ENCODE measurements at places on chromosomes 7 and 10.

GRCh38 chr7:27346531-27347275, 104.1 kb downstream of the EVX1 start:
- peak; percentile 17 for DNase-seq

- no peak for DNase-seq
Measured at GRCh38 chr7:42070068-42070467, 166.9 kb downstream of the GLI3 start.

DNA sequence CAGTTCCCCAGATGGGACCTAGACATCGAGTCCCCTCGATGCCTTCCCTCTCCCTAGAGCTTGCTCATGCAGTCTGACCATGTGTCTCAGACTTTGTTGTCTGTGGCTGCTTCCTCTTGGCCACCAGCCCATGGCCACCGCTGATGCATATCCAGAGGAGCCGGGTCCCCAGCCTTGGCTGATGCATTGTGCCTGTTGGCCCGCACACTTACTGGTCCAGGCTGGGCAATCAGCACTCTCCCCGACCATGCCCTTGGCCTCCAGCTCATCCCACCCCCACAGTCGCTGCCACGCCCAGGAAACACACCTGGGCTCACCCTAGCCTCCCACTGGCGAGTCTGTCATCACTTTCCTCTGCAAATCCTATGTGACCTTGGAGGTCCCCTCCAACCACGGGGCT, 10.1 kb downstream of the NPC1L1 start:
- DNase-seq, result no peak

DNA sequence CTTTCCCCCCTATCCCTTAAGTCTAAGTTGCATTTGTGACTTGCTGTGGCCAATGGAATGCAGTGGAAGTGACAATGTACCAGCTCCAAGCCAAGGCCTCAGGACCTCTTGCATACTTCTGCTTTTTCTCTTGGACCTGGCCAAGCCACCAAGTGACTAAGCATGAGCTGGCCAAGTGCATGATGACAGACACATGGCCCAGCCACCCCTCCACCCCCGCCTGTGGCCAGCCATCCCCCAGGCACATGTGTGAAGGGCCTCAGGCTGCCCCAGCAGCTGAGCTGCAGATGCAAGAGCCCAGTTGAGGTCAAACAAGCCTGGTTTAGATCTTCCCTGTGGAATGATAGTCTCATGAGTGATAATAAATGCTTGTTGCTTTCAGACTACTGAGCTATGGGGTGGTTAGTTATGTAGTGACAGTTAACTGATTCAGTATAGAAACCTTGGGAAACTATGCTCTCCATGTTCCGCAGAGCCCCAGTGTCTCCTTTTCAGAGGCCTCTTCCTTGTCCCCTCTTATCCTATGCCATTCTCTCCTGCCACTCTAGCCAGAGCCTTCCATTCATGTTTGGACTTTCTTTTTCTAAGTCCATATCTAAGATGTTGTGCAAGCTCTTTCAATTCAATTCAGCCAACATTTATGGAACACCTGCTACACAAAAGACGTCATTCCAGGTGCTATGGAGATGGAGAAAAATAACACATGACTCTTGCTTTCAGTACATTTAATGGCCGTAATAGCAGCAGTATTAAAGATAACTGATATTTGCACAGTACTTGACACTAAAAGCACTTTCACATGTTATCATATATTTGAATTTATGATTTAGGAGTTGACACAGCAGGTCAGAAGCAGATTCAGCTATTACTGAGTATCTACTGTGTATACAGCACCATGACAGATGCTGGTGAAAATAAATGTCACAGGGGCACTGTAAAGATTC, 55.5 kb upstream of the LOXL4 start:
- no peak for DNase-seq

DNA sequence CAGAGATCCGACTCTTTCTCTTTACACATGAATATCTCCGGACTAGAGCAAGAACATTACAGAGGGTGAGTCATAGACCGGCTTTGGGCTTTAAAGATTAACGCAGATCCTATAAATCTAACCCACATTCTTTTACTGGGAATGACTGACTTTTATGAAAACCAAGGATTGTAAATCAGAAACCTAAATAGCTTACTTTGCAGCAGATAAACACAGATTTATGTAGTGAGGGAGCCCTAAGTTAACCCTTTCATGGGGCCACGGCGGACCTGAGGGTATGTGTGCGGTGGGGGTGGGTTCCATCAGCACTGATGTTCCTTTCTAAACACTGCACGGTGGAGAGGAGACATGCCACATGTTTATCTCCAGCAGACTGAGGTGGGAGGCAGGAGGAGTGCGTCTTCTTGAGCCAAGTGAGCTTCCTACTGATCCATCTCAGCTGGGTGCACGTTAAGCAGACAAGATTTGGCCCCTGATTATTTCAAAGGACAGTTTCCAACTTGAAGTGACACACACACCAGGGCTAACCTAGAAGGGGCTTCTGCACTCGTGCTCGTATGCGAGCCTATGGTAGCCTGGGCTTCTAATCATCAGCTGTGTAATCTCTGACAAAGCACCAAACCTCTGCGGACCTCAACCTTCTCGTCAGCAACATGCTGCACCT, 127.6 kb downstream of the WDR11 start:
- peak; percentile 61 for DNase-seq

GRCh38 chr10:48309711-48310226, 3.3 kb downstream of the MAPK8 start:
- DNase-seq, result no peak

DNA sequence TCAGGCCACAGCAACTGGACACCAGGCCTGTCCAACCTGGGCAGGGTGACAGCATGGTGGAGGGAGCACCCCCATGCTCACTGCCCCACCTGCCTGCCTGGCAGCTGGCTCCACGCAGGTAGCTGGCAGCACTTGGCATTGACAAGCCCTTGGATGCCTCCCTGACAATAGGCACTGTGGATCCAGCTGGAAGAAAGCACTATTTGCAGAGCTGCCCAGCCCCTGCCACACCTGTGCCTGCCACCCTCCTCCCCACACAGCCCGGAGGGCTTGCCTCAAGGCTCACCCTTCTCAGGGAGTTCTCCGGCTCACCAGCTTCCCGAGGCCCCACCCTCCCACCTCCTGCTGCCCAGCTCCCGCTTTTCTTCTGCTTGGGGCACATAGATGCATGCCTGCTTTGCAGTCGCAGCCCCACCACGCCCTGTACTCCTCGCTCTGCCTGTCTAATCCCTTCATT, 160.1 kb downstream of the NEURL1 start:
- DNase-seq, result no peak

- peak; percentile 93 for DNase-seq
Measured at GRCh38 chr7:117019786-117020590, 66.7 kb downstream of the ST7 start.

GRCh38 chr7:95324431-95324830, at the start of gene PON1:
PON1 (minus strand) TSS chr7:95324532; CDS start chr7:95324475, 57 bp downstream.
- no peak for DNase-seq

- DNase-seq, result no peak
Measured at GRCh38 chr7:129640400-129640799, 28.9 kb downstream of the NRF1 start.

- no peak for DNase-seq
Measured at GRCh38 chr7:121985476-121986030, 112.6 kb downstream of the PTPRZ1 start.

DNA sequence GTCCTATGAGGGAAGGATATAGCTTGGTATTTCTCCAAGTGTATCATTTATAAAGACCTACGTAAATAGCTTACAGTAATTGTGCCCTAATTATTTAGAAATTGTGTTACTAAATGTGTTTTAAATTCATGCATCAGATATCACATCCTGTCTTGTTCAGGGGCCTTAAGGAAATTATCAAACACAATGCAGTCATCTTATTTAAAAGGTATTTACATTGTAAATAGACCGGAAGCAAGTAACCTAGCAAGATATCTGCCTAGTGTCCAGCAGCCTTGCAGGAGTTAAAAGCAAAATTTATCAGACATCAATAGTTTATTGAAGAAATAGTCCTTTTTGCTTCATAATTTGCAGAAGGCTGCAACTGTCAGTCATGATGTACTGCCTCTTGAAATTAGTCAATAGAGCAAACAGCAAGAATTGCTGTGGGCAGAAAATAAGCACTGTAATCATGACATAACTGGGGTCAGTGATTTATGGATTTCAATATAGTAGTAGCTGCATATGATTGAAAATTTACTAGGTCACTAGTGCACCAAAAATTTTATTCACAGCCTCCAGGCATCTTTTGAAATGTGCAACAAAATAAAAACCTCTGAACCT, 23.1 kb downstream of the GLRX3 start:
- DNase-seq, result no peak

DNA sequence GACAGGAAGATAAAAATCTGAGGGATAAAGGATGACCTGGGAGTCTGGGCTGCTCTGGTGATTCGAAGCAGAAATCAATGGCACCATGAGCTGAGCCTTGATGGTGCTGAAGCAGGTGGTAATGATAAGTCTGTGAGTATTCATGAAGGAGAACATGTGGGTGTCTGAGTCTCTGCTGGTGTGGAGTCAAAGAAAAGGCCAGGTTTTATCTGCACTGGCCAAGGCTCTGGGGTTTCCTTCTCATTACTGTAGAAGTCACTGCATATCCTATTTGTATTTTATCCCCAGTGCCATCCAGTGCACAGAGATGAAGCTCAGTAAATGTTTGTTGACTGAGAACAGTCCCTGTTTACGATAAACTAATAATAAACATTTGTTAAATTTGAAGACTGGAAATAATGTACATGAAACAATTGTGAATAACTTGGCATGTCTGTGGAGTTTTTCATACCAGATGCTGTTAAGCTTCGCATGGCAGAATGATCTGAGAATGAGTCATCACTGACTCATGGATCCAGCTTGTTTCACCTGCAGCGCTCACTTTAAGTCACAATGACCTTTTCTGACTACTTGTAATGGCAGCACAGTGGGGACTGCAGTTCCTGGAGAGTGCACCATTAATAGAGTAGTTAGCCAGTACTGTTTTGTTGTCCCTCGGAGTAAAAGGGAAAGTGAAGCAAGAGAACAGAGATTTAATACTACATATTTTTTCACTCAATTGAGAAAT, 538.5 kb downstream of the HTR7 start:
- peak; percentile 21 for DNase-seq

DNA sequence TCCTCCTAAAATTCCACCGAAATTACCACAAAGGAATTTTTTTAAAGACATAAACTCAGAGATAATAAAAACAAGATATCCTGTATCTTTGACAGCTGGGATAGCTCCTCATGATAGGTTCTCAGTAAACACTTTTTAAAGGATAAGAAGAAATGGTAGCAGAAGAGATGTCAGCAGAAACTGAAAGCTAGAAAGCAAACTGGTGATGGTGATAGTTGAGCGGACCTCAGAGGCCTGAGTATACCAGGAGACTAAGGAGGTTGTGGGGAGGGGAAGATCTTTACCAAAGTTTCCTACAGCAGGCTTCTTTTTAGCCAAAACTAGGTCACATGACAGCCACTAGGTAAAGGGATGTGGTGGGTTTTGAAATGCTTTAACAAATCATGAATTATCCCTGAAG, 22.5 kb downstream of the PCGF5 start:
- DNase-seq, result no peak

DNA sequence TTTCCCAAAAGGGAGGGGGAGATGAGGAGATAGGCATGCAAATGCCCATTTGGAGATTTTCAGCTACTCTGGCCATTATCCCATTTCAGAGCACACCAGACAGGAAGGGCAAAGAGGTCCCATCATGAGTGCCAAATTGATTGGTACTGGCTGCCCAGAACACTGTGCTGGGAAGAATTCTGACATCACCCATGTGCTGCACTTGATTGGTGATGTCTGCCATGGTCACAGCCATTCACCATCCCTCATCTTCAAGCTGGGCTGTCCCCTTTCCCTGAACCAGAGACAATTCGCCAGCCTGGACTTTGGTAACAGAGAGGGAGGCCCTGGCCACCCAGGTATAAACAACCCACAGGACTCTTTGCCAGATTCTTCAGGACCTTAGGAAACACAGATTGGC, 23.2 kb upstream of the RADIL start:
- no peak for DNase-seq

DNA sequence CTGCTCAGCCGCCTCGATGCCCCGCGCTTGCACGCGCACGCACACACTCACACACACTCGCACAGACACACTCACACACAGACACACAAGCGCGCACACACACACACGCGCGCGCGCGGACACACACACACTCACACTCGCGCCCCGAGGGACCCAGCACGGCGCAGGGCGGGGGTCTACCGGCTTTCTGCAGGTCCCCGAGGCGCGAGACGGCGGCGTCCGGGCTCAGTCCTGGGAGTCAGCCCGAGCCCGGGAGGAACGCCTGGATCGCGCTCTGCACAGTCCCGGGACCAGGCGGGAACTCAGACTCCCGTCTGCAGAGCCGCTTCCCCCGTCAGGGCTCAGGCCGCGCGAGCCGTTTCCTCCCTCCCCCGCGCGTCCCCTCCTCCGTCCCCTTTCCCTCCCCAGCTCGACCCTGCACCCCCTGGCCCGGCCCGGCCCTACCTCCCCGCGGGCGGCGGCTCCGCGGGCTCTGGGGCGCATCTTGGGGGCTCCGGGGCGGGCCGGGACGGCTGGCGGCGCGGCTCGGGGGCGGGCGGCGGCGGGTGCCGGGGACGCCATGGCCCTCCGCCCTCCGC, 464 bp downstream of the DENND2A start:
- peak; percentile 51 for DNase-seq

DNA sequence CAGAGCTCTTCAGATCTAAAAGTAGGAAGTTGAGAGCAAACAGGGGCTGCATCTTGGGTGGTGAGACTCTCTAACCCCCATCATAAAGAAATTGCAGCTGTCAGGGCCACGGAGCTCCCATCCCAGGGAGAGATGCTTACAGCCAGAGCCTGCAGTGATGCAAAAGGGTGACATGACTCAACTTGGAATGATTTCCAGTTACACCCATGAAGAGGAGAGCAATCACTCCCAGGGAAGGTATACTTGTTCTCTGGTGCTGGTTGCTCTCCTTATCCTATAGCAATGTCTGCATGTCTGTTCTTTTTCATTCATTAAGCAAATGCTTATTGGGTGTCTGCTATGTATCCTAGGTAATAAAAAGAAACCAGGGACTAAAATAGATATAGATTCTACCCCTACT, 228.0 kb downstream of the RAB11FIP2 start:
- DNase-seq, result no peak

- no peak for DNase-seq
Measured at GRCh38 chr7:81503771-81504170, 266.1 kb downstream of the HGF start.

- peak; percentile 57 for DNase-seq
Measured at GRCh38 chr7:15856311-15856710, 169.8 kb upstream of the MEOX2 start.

Data from skin of body (tissue), 3 donors.